Amniotic stem cell (primary cell): ENCODE measurements at places on chromosomes 13 and 19.
A peak's percentile ranks its signal among the peaks of the same experiment; 100 is the strongest.

GRCh38 chr13:32045537-32045936 is 14.0 kb downstream of the FRY start:
- no peak for DNase-seq

DNA sequence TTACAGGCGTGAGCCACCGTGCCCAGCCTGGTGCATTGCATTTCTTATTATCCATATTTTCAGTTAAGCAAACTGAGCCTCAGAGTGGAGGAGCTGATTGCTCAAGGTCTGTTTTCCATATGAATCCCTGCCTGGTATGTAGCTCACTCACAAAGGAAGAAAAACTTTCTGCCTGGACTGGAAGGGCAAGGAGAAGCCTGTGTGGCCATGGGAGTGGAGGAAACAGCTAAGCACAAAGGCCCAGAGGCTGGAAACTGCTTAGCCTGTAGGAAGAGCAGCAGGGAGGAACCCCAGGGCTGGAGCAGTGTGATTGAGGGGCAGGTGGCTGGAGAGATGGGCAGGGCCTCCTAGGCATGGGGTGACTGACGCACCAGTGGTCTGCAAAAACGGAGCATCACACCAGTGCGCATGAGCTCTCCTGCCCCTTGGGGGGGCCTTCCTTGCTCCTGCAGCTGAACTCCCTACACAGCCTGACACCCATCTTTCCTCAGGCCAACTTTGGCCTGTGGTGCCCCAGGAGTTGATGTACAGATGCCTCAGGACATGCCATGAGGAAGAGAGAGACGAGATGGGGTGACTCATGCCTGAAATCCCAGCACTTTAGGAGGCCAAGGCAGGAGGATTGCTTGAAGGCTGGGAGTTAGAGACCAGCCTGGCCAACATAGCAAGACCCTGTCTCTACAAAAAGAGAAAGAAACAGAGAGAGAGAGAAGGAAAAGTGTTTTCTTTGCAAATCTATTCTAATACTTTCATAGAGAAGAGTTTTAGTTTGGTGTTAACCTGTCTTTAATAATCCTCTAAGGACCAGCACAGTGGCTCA is 2.8 kb upstream of the HNRNPM start:
- DNase-seq, result no peak

DNA sequence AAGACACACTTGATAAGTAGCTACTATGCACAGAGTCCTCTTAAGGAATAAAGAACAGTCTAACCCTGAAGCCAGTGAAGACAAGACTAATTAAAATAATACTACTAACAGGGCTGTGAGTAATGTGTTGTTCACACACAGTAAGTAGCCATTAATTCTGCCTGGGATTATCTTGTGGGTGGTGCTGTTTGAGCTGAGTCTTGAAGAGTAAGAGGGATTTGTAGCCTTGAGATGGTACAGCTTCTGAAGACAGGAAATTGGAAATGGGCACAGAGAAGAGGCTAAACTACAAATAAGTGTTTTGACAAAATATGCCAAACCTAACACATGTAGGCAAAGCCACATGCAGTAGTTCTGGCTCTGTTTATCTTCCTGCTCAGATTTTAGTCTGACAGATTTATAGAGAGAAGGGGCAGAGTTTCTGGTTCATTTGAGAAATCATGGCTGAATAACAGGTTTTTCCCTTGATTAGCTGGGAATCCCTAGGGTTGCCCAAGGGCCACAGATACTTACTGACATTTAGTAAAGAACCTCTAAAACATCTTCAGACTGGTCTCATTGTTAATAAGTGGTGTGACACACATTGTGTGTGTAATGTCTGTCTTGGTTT is 38.0 kb downstream of the ITGBL1 start:
- DNase-seq, result no peak

GRCh38 chr19:31492050-31492449 is 142.8 kb upstream of the TSHZ3 start:
- DNase-seq, result no peak

GRCh38 chr13:47572375-47572774 is 428.7 kb downstream of the SUCLA2 start:
- no peak for DNase-seq

- DNase-seq, result no peak
Observed at GRCh38 chr13:19927117-19927748, 31.3 kb upstream of the ZMYM2 start.

DNA sequence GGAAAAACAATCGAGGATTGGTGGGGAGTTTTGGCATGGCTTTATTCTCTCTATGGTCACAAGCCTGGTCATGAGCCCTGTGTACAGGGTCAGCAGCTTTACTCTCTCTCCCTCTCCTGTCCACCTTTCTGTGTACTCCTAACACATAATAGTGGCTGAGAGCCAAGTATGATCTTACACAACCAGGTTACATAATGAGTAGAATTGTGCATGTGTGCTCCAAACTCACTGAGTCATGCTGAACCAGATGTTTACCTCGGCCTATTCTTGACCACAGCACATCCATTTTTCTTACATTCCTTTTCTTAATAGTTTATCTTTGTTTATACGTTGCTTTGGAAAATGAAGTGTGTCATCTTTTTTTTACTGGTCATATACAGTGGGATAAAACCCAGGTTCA is 53.1 kb downstream of the ZNF254 start:
- no peak for DNase-seq

DNA sequence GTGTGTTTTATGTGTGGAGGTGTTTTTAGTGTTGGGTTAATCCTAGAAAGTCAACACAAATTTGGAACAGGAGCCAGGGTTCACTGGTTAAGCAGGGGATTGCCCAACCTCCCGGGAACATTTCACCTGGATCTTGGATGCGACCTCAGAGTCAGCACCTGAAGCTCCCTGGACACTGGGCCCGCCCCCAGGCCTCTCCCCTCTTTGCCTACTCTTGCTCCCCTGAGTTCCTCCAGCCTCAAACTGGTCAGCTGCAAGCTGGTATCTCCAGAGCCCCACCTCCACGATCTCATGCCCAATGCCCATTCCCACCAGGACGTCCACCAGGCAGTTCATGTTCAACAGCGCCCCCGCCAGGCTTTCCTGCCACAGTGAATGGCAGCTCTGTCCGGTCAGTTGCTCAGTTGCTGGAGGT is 9.7 kb downstream of the HSD17B14 start:
- DNase-seq, result no peak

- DNase-seq, result no peak
Observed at GRCh38 chr19:10271543-10272086, 695 bp downstream of the ICAM1 start.

DNA sequence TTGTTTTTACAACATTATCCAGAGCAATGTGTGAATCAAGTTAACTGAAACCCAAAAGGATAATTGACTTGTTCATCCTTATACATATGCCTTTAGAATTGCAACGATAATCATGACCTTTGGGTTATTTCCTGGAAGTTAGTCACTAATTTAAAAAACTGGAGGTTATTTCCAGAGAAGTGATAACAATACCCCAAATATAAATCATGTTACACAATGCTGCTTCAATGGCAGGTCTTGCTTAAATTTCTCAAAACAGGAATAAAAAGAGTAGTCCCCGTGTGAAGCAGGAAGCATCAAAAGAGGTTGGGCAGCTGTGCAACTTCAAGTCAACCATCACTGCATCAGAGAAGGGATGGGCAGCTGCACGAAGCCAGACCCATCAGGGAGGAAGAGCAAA is 134.4 kb downstream of the EFNB2 start:
- DNase-seq, result no peak

- no peak for DNase-seq
Observed at GRCh38 chr13:112733661-112734379, 44.0 kb downstream of the ATP11A start.

GRCh38 chr13:38862443-38862842 is 128.2 kb downstream of the STOML3 start:
- no peak for DNase-seq

DNA sequence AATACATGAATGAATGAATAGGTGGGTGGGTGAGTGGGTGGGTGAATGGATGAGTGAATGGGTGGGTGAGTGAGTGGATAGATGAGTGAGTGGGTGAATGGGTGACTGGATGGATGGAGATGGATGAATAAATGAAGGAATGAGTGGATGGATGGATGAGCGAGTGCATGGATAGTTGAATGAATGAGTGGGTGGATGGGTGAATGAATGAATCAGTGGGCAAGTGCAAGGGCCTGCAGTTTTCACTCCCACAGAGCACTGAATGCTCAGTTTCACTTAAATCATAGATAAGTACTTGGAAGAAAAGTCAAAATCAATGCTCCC is 12.4 kb downstream of the GAS6 start:
- DNase-seq, result no peak

DNA sequence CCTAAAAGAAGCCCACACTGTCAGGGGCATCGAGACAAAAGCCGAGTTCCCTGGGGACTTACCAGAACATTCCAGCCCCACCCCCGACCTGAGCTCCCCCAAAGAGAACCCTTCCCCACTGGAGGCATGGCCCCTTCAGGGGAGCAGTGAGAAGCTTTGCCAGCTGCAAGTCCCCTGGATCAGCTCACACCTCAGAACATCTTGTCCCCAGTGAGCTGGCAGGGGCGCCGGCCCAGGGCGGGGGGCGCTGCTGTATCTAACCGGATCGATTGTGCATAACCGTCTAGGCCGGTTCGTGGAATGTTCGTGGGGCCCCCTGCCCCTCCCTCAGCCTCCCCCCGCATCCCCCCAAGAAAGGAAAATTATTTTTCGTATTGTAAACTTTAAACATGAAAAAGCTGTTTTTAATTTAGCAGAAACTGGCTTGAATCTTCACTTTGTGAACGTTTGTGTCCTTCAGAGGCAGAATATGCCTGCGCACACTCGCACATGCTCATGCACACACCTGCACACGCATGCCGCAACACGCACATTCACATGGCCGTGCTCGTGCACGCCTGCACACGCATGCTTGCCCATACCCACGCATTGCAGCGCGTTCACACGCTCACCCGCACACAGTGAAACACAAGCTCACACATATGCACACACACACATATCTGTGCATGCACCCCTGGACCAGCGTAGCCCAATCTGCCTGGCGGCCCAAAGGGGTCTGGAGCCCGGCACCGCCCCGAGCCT is 12.0 kb upstream of the CRTC1 start:
- no peak for DNase-seq

- no peak for DNase-seq
Observed at GRCh38 chr19:39333507-39333906, 2.3 kb downstream of the GMFG start.

DNA sequence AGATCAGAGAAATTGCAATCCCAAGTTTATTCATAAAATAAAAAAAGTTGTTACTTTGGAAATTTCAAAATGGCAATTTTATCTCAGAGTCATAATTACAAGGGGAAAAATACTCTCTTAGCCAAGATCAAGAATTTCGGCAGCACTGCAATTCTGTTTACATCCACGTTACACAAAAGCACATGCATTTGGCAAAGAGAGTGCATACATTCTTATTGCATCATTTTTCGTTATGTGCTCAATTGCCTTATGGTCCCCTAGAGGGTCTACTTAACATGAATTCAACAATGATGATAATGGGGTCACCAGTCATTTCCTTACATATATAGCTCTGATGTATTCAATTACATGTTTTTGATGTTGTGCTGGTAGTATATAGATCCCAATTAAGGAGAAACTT is 498.0 kb downstream of the DIAPH3 start:
- no peak for DNase-seq

- no peak for DNase-seq
Observed at GRCh38 chr19:51341066-51341465, 873 bp downstream of the VSIG10L start.

DNA sequence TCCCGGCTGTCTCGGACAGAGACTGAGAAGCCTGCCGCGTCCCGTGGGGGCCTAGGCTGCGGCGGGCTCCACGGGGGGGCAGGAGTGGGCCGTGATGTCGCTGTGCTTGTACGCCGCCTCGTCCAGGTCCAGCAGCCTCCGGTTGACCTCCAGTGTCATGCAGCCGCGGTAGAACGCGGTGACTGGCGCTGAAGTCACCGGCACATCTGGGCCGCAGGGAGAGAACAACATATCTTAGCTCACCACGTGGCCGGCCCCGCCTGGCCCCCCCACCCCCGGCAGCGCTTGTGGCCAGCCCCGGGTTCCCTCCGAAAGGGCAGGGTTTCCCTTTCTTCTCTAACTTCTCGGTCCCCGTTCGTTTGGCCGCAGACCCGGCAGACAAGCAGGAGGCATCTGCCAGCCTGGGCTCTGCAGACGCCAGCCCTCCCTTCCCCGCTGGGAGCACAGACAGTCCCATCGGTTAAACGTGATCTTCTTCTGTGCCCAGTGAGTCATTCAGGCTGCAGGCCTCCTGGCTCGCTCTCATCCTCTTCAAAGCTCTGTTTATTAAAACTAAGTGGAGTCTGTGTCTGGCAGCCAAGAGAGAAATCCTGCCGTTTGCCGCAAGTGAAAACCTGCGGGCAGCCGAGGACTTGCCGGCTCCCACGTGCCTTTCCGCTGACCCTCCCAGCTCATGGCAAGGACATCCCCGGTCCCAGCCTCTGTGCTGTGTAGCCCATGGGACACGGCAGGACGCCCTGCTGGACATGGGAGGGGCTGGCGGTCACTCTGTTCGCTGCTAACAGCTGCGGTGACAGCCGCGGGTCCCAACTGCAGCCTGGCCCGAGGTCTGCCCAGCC is 42.8 kb downstream of the GAS6 start:
- DNase-seq, result peak; percentile 91

GRCh38 chr13:30565658-30566057 is 52.1 kb upstream of the USPL1 start:
- DNase-seq, result no peak

GRCh38 chr19:58356766-58357480 is 3.6 kb upstream of the A1BG start:
- DNase-seq, result no peak

DNA sequence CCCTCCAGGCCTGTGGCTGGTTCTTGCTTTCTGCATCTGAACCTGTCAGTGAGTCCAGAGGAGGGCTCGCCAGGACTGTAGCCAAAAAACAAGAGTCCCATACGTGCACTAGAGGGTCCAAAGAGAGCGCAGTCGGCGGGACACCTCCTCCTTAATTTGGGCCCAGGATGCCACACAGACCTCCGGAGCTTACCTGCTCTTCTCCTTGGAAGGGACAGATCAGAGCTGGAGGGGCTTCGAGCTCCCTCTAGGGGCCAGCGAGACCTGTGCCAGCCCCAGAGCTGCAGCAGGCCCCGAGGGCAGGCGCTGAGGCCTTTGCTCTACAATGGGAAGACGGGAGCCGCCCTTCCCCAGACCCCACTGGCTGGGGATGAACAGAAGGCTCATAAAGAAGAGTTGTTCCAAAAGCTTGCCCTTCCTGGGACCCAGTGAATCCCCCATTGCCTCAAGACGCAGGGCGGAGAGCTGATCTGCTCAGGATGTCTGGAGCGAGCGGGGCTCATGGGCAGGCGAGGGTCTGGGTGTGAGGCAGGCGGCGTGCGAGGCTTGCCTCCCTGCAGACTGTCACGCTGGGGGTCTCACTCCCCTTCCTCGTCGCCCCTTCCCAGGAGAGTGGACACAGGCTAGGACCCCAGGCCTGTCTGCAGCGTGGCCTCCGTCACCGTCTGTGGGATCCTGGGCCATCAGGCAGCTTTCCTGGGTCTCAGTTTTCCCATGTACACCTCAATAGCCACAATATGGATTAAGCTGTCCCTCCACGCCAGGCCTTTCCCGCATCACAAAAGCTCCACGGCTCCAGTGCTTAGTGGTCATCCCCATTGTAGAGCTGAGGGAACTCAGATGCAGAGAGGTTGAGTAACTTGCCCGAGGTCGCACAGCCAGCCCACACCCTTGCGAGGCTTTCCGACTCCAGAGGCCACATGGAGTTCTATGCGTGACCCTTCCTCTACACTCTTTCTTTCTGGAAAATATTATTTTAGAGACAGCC is 46.9 kb upstream of the VSTM2B start:
- DNase-seq, result no peak

GRCh38 chr13:41931337-41931736 is 29.6 kb downstream of the VWA8 start:
- DNase-seq, result no peak
